Left forelimb (tissue), 1 donor: ENCODE measurements at places on chromosomes 7 and 10.

GRCh38 chr10:86642499-86642898, 11.8 kb upstream of the OPN4 start:
- DNase-seq: no peak

GRCh38 chr10:29199941-29200679, 88.8 kb upstream of the LYZL1 start:
- no peak for DNase-seq

DNA sequence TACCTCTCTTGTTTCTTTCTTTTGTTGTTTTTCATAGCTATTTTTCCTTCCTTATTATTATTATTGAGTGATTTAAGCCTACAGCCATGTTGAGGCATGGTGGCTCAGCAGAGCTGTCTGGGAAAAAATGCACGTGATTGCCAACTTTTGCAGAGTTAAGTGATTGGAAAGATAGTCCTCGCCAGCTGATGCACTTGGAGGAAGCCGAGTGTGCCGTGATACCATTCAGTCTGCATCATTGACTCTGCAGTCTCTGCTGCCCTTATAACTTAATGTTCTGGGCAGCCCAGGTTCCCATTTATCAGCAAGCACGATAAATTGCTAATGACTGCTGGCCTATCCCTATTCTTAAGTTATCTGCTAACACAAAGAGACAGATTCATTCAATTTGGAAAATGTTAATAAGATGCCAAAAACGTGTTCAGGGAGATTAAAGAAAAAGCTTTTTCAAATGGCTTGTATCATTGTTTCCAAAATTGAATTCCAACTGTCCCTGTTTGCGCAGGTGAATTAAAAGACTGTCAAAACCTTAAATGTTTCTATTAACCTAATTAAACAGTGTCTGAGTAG, 232.9 kb upstream of the NPY start:
- no peak for DNase-seq

GRCh38 chr10:69004821-69005220, 16.2 kb downstream of the KIFBP start:
- no peak for DNase-seq

DNA sequence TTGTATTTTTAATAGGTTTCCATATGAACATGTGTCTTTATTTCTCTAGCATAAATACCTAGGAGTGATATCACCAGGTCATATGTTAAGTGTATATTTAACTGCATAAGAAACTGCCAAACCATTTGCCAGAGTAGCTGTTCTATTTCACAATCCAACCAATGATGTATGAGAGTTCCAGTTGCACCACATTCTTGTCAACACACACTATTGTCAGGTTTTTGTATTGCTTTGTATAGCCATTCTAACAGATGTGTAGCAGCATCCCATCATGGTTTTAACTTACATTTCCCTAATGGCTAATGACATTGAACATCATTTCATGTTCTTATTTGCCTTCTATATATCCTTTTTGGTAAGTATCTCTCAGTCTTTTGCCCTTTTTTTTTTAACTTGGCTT, 4.1 kb downstream of the CUZD1 start:
- no peak for DNase-seq

DNA sequence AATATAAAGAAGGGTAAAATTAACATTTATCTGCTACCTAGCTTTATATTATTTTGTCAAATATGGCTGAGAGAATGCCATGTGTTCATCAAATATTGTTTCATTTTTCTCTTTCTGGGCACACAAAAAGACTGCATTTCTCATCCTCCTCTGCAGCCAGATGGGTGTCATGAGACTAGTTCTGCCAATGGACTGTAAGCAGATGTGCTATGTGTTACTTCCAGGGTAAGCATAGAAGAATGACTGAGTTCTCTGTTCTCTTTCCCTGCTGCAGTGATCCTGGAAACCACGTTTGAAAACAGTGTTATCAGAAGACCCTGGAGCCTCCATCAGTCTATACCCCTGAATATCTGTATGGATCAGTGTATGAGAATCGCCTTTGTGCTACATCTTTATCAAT, 24.1 kb upstream of the SLK start:
- no peak for DNase-seq

GRCh38 chr7:105024734-105025133, 10.7 kb downstream of the KMT2E start:
- no peak for DNase-seq

GRCh38 chr7:50608196-50608906, 43.1 kb upstream of the DDC start:
- DNase-seq: no peak

DNA sequence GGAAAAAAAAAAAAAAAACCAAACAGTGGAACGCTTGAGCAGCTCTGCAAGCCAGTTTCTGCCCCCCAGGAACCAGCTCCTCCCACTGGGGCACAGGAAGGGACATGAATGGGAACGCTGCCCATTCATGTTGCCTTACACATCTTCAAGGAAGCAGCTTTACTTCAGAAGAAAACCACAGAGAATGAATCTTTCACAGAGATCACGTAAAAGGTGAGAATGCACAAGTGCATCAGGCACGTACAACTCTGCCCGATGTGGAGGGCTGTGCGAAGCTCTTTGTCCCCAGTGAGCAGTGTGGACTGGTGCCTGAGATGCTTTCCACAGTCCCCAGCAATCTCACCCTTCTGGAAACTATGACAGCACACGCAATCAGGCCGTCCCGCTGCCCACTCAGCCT, 106.2 kb downstream of the DLG5 start:
- no peak for DNase-seq

GRCh38 chr7:48094861-48095293, 5.8 kb downstream of the UPP1 start:
- no peak for DNase-seq

- DNase-seq: no peak
Observed at GRCh38 chr7:26493737-26494428, 202.2 kb downstream of the SNX10 start.

DNA sequence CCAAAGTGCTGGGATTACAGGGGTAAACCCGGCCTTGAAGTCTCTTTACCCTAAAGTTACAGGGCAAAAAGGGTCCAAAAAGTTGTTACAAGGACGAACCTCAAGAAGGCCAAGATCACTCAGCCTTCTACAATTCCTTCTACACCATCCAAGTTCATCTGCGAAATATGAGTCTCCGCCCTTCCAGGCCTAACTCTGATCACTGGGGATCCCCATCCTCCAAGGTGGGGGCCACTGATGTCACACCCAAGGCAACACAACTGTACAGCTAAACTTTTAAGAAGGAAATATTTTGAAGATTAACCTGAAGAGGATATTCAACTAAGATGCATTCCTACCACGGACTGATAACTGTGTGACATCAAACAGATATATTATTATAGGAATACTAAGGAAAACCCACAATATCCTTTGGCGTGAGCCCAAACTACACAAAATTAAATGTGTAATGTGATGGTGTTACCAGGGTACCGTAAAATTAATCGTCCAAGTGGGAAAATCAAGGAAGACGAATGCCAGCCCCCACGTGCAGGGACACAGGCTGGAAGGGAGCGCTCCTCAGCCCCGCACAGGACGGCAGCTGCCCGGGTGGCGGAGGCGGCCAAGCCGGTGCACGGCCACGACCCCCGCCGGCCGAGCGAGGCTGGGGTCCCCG, 1.0 kb downstream of the PAXIP1 start:
- DNase-seq: no peak

- no peak for DNase-seq
Observed at GRCh38 chr7:107958764-107959526, 44.0 kb downstream of the LAMB1 start.

GRCh38 chr7:91431601-91432000, 167.4 kb downstream of the FZD1 start:
- DNase-seq: no peak

- DNase-seq: no peak
Observed at GRCh38 chr10:15216700-15217099, 48.2 kb upstream of the NMT2 start.

- DNase-seq: no peak
Observed at GRCh38 chr7:89200758-89201157, 405.2 kb upstream of the TEX47 start.

- DNase-seq: no peak
Observed at GRCh38 chr7:2247141-2247995, 5.3 kb downstream of the NUDT1 start.

DNA sequence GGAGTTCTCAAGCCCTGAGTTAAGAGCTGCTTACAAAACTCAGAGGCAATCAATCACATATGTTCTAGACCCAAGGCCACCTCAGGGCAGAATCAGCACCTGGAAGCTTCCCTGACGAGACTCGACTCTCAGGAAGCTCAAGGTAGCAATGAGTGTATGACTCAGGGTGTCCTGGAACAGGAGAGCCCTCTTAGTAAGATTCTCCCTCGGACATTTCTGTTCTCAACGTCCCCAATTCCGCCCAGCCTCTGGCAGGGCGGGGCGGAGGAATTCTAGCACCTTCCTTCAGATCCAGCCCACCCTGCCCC, 39.6 kb upstream of the PROSER2 start:
- no peak for DNase-seq

DNA sequence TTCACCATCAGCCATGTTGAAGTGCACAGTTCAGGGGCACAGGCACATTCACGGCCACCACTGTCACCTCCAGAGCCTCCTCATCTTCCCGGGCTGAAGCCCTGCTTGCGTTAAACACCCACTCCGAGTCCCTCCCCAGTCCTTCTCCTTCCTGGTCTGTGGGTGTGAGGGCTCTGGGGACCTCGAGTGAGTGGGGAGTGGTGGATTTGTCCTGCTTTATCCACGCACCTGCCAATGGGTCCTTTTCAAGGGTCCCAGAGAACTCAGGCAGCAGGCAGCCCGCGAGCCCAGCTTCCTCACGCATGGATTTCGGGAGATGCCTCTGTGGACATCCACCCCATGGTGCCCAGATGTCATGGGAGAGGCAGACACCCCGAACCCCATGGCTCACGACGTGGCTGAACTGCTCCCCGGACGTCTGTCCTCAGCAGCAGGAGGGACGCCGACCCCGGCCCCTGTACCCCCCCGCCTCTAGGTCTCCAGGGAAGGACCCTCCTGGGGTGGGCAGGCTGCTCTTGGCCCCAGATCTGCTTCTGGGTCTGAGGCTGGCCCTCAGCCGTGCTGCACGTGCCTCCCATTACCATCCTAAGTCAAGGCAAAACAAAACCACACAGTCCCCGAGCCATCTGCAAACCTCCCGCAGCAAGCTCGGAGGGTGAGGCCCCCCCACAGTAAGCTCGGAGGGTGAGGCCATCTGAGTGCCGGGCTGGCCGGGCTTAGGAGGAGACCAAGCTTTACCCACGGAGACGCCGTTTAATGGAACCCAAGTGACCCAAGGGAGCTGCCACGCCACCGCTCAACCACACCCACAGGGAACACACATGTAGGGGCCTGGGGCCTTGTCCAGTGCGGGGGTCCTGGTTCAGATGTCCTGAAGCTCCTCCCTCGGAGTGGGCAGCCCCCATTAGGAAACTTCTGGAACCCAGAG, 9.0 kb downstream of the CYP2W1 start:
- no peak for DNase-seq

DNA sequence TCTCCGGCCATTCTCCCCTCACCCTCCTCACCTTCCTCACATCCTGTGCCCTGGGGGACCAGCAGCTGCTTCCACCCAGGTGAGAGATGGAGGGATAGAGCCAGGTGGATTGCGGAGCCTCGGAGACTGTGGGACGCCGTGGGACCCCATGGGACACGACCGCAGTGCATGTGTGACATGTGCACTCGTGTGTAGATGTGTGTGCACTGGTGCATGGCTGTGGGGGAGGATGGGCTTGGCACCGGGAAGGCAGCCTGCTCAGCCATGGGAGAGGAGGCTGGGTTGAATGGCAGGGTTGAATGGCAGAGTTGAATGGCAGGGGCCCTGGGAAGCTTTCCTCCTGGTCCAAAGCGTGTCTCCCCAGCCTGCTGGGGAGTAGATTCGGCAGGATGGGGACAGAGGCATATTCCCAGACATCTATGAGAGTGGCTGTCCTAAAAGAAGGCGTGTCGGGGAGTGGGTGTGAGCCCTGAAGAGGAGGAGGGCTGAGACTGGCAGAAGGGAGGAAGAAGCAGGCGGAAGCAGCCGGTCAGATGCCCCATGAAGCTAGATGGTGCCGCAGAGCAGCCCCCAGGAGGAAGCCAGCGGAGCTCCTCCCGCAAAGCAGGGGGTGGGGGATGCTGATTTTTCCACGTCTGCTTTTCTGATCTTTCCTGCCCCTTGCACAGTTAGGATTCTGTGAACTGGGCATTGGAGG, 815 bp downstream of the GIMAP8 start:
- no peak for DNase-seq

DNA sequence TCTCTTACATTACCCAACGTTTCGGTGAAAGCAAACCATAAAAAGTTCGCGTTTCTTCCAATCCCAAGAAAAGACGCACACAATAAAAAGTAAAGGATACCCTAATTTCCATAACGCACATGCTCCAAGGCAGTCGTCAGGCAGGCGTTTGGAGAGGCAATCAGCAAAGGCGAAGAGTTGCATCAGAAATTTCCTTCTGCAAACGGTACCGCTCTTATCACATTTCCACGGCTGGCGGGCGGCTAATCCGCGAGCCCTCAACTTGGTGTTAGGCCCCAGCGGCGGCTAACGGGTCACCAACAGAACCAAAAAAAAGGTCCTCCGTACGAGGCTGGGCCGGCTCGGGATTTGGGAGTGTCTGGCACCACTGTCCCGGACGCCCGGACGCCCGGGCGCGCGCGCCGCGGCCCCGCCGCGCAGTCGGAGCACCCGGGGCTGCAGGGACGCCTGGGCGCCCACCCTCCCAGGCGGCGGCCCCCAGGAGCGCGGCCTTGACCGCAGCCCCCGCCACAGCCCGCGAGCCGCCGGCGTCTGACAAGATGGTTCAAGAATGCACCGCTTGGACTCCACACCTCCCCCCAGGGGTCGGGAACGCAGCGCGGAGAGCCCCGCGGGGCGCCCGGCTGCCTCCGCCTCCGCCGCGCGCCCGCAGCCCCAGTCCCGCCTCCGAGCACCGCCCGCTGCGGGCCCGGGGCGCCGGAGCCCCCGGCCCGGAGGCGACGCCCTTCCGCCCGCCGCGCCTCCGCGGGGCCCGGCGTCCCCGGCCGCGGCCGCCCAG, 9.8 kb upstream of the GRB10 start:
- DNase-seq: no peak

DNA sequence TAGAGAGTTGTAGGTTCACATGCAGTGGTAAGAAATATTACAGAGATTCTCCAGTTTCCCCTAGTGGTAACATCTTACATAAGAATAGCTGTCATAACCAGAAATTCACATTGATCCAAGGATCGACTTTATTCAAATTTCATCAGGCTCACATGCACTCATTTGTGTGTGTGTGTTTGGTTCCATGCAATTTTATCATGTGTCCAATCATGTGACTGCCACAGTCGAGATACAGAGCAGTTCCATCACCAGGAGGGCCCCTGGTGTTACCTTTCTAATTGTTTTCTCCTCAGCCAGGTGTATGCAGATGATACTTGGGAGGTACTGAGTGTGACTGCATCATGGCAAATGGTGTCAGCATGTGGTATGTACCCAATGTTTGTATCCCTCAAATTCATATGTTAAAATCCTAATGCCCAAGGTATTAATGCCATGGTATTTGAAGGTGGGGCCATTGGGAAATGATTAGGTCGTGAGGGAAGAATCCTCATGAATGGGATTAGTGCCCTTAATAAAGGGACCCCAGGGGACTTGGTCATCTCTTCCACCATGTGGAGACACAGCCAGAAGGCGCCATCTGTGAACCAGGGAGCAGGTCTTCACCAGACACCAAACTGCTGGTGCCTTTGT, 126.3 kb downstream of the CXCL12 start:
- DNase-seq: no peak
